RPMI7951 (cell line): ENCODE measurements at places on chromosomes 1 and 21.

- DNase-seq = no peak
Measured at GRCh38 chr1:84632137-84632536, 57.9 kb upstream of the CTBS start.

GRCh38 chr1:241413386-241413785 lies 56.4 kb upstream of the RGS7 start:
- DNase-seq = peak; percentile 93

DNA sequence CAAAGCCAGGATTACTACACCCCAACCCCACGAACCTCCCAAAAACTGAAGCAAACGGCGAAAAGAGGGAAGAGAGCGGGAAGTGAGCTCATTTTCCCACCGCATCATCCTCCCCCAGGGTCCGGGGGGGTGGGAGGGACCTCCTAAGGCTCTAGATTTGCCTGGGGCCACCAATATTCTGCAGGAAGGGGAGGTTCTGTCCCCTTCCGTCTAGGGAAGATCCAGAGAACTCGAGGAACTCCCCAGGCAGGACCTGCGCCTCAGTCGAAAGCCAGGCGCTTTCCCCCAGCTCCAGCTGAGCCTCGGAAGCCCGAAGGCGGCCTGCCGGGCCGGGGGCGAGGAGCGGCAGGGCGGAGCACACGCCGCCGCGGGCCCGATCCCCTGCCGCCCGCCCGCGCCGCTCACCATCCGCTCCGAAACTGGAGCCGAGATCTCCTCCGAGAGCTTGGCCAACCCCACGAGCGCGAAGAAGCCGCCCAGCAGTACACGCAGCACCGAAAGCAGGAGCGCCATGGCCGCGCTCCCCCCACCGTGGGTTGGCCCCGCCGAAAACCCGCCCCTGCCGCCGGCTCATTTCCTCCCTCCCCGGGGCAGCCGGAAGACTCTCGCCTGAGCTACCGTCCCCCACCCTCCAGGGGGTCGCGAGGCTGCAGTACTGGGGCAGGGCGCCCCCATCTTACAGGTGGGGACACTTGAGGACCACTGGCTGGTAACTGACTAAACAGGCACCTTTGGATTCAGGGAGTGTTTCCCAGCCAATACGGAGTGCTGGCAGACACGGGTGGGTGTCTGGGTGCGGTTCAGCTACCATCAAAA lies at the start of gene TMEM35B:
Gene TMEM35B, minus strand, starts transcription at position 555 of the 816 bp plus-strand sequence. Its CDS starts 42 bp downstream, at position 513.
- DNase-seq = peak; percentile 67

DNA sequence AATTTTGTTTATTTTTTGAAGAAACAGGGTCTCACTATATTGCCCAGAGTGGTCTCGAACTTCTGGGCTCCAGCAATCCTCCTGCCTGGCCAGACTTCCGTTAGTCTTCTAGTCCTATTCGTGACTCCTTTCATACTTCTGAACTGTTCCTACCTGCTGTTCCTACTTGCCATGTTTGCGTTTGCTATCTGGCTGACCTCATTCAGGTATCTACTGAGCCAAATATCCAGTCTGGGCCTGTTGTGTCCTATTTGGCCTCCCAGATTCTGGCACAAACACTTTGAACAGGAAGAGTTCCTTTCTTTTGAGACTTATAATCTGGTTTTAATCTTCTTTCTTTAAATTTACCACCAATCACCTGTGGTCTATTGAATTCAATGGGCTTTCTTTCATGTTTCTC lies 6.9 kb upstream of the NR1I3 start:
- no peak for DNase-seq

DNA sequence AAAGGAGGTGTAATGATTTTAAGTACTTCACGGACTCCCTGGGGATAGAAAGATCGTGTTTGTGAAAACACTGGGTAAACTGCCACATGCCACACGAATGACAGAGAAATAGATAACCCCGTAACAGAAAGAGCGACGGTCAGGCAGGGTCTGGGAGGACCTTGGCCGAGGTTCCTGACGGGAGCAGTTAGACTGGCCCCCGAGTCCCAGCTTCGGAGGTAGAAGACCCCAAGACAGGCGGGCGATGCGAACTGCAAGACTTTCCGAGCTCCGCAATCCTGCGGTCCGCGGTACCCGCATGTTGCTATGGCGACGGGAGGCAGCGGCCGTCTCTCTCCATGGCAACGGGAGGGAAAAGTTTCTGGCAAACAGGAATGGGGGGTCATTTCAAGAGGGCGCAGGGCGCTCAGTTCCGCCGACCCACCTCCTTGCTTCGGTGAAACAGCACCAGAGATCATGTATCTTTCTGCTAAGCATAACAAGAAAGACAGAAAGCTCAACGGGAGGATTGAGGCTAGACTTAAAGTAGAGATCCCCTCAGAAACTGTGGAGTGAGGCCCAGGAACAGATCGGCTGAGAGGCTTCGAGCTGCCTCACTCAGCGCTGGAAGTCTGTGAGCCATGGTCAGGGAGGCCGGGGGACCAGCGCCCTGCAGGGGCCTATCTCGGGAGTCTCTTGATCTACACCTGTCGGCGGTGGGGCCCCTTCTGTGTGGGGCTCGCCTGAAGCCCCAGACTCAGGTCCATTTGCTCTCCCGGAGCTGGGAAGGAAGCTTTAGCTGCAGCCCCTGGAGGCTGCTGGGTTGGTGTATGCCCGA lies 685 bp upstream of the SYT6 start:
- DNase-seq = no peak

GRCh38 chr1:52904927-52905698 lies 16.4 kb downstream of the ECHDC2 start:
- no peak for DNase-seq

- DNase-seq = no peak
Measured at GRCh38 chr1:172500207-172500606, 32.7 kb upstream of the SUCO start.
